ENCODE measurements at places on chromosomes 16 and 17. TPM values are rescaled to one million over a fixed set of nuclear protein-coding genes. Genes with fewer than 3 reads are reported as not detected.
A peak's percentile ranks its signal among the peaks of the same experiment; 100 is the strongest.

The KRTAP3-2 gene
- not detected for total RNA-seq

- DNase-seq = peak; percentile 57
Observed at GRCh38 chr16:66324815-66325515, 41.5 kb upstream of the CDH5 start.

The CD300LD gene
- total RNA-seq = not detected

GRCh38 chr16:88514070-88514469 is 56.1 kb upstream of the ZC3H18 start:
- DNase-seq = no peak

The OR3A3 gene
- total RNA-seq = not detected

DNA sequence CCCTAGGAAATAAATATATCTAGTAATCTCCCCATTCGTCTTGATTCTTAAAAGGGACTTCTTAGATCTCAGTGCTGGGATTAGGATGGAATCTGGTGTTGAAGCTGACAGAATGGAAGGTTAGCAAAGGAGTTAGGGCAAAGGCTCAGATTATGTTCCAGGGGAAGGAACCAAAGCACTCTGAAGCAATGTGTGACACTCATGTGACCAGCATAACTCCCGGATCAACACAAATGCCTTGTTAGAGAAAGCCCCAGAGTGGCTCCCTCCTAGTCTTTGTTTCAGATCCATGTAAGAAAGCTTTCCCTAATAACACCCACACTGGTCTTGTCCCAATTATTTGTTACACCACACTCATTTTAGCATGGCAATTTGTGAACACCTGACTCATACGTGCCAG is 62.6 kb upstream of the ERN1 start:
- DNase-seq = no peak

The CDRT4 gene
- not detected for total RNA-seq

The ADGRG1 gene
- total RNA-seq = 1.3 TPM

GRCh38 chr17:61053469-61053868 is 346.2 kb upstream of the TBX2 start:
- no peak for DNase-seq

The TBC1D3 gene
- total RNA-seq = not detected

DNA sequence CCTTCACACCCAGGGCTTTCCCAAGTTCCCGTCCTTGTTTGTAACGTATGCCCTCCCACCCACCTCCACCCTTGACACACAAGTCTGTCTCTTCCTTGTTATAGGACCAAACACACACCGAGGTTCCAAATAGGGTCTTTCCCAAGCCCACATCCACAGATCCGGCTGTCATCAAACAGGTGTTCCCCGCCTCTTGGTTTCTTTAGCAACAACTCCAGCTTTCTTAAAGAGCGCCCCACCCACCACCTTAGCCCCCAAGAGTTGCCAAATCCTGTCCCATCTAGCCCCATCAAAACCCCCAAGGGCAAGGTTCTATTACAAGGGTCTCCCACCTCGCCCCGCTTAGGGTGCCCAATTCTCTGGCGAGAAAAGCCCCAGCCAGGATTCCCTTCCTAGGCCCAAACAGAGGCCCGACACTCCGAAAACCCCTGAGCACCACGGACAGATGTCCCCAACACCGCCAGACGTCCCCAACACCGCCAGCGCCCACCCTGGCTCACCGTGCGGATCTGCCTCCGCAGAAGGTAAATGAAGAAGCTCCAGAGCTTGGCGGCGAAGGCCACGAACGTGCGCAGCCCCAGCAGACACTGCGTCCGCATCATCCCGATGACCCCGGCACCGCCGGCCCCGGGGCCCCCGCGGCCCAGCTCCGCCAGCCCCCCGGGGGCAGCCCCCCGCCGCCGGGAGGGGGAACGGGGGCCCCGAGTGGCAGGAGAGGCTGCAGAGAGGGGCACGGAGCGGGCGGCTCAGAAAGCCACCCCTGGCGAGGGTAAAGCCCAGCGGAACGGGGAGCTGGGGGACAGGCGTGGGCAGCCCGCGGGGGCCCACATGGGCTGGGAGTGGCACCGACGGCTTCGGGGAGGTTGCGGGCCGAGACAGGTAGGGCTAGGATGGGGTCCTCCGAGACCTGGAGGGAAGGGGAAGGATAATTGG is 573 bp downstream of the CTDNEP1 start:
- no peak for DNase-seq

- no peak for DNase-seq
Observed at GRCh38 chr16:24984101-24984500, 31.1 kb downstream of the ARHGAP17 start.

DNA sequence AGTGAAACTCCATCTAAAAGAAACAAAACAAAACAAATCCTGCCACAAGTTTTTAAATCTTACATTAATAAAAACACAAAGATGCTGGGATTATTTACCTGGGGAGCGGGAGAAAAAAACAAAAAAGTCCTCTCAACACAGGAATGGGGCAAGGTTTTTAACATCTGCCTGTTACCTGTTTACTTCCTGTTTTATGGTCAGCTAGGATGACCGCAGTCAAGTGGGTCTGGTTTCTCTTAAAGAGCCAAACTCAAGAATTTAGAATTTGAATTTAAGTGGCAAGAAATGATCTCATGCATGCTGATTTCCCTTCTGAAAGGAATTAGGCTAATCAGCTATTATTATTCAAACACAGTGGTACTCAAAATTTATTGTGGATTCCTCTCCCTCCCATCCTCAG is 39.7 kb upstream of the TBC1D3K start:
- DNase-seq = peak; percentile 8

GRCh38 chr16:88824256-88825077 is 12.7 kb upstream of the APRT start:
- DNase-seq = no peak

DNA sequence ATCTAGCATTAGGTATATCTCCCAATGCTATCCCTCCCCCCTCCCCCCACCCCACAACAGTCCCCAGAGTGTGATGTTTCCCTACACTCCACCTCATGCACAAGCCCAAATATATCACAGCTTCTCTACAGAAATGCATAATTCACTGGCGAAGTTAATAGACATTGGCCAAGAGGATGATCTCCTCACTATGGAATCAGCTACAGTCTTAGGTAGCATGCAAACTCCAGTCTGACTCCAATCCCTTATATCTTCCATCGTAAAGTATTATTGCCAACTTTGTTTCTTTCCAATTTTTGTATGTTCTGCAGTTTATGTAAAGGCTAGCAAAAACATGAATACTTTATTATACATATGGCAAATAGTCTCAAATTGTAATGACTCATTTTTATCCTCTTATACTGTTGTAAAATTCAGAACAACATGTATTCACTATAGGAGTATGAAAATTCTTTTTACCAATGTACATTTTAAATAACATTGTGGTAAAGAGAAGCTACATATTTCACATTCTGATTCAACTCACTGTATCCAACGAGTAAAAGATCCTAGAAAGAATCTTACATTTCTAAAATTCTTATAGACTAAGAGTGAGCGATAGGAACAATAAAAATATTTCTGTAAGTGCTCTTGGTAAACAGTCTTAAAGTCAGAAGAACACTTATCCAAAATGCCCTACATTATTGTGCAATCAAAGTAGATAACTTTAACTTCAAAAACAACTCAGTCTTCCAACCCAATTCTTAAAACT is 871 bp downstream of the ABCA8 start:
- no peak for DNase-seq

The NT5M gene
- total RNA-seq = 1.4 TPM

The ZG16 gene
- not detected for total RNA-seq

- DNase-seq = no peak
Observed at GRCh38 chr17:44207743-44208142, 8.1 kb upstream of the ATXN7L3 start.

Measured in H4 (cell line).